ENCODE measurements at places on chromosomes 12 and 14.

- DNase-seq, result no peak
Observed at GRCh38 chr12:73362666-73363065, 1090.5 kb downstream of the TRHDE start.

- no peak for DNase-seq
Observed at GRCh38 chr12:6790496-6791150, 1.3 kb downstream of the CD4 start.

GRCh38 chr14:105938055-105938863, 411.9 kb downstream of the TMEM121 start:
- DNase-seq, result no peak

DNA sequence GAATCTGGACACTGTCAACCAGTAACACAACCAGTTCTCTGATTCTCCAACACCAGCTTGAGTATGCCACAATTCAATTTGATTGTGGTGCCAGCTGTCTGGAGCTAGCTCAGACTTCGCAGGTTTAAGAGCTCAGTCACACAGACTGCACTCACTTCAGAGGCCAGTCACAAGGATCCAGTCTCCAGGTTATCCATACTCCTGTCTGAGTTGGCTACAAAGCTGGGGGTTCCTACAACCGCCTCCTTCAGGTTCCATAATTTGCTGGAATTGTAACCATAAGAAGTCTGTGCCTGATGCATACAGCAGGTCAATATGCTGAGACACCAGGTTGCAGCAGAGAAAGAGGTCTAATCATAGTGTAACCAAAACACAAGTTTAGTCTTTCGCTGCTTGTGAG, 70.5 kb upstream of the CPSF6 start:
- no peak for DNase-seq

DNA sequence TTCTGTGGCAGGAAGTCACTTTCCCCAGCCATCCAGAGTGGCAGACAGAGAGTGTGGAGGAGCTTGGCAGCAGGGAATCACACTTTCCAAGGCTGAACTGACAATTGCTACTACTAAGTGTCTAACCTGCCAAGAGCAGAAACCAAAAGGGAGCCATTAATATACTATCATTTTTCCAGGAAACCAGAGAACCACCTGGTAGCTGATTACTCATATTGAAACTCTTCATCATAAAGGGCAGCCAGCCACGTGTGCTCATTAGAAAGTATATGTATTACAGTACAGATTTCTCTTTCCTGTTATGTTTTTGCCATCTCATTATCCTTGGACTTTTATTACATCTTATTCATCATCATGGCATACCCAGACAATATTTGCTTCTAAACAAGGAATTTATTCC, 374.9 kb downstream of the GXYLT1 start:
- no peak for DNase-seq

- DNase-seq, result no peak
Observed at GRCh38 chr12:12636641-12637040, 25.0 kb downstream of the CREBL2 start.

GRCh38 chr12:1046727-1047126, 55.7 kb downstream of the ERC1 start:
- DNase-seq, result no peak

- no peak for DNase-seq
Observed at GRCh38 chr12:68521321-68521839, 89.3 kb upstream of the RAP1B start.

GRCh38 chr12:115129727-115130126, 445.8 kb upstream of the TBX3 start:
- no peak for DNase-seq

DNA sequence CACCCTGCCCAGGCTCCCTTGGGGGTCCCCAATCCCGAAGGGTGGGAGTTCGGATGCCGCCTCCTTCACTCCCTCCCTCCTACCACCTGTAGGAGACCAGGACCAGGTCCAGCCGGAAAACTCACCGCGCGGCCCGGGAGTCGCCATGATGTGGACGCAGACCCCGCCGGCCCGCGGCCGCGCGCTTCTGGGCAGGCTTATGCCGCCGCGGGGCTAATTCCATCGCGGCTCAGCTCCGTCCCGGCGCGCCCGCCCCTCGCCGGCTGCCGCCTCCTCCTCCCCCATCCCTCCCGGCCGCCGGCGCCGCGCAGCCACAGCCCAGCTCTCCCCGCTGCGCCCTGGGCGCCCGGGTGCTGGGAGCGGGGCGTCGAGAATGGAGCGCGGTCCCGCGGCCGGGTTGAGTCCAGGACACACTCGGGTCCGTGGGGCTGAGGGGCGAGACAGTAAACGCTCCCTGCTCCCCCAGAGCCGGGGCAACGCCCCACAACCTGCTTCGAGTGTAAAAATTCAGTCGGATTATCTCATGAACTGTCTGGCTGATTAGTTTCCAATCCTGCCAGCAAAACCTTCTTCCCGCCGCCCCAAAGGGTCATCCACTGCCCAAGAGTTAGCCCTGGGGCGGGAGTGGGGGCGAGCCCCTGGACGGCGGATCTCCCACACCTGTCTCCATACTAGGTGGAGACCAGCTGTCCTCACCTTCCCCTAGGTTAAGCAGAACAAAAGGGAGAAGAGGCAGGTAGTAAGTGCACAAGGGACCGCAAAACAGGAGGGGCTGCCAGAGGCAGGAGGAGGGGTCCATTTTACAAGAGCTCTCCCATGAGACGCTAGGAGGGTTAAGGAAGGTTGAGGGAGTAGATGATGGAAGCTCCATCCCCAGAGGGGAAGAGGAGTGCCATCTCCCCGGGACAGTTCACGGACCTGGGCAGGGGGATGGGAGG, at the start of gene ANO2:
TSS of gene ANO2 (minus strand) at position 189 of the 938 bp plus-strand sequence. CDS start at position 147, 42 bp downstream.
- no peak for DNase-seq

DNA sequence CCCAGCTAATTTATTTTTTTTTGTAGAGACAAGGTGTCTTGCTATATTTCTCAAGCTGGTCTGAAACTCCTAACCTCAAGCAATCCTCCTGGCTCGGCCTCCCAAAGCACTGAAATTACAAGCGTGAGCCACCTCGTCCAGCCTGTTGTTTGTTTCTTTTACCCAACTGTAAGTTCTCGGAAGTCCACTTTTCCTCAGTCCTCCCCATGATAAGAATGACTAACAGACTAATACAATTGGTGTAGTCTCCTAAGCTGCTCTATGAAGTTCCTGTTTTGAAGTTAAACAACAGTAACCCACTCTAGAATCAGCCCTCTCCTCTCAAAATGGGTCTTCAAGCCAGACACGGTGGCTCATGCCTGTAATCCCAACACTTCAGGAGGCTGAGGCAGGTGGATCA, 36.5 kb downstream of the HIGD1C start:
- DNase-seq, result no peak

DNA sequence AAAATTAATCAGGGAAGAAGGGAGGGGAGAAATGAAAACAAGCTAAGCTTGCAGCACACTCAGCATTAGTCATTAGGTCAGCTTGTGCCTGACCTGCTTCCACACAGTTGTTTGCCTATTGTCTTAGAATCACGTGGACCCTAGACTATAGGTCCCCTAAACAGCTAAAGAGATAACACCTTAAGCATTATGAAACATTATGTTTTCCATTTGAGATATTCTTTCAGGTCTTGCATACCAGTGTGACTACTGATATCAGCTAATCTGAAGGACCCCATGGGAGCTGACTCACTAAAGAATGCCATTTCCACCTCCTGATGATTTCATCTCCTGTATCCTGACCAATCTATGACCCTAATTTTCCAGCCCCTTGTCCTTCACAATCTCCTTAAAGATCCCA, 154.1 kb upstream of the FUT8 start:
- no peak for DNase-seq

- no peak for DNase-seq
Observed at GRCh38 chr14:50191499-50191898, 39.9 kb downstream of the SOS2 start.
